Stimulated activated CD8-positive, alpha-beta memory T cell treated with anti-CD3 and anti-CD28 coated beads, Interleukin-2, amount 100 ng/mL, for 48 hours (primary cell): ENCODE measurements at places on chromosomes 2 and 18.

DNA sequence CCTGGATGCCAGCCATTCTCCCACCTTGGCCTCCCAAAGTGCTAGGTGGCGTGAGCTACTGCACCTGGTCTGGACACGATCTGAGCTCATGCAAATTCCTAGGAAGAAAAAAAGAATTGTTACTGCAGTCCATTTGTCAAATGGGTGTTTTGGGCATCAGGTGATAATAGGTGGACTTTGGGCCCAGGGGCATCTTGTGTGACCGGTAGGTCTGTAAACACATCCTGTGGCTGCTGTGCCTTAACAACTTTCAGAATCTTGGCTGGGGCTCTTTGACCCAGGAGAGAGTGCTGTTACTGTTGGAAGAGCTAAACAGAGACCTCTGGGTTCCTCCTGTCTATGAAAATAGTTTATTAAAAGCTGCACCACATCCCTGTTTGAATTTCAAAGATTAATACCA is 34.9 kb upstream of the TFCP2L1 start:
- DNase-seq, result no peak

DNA sequence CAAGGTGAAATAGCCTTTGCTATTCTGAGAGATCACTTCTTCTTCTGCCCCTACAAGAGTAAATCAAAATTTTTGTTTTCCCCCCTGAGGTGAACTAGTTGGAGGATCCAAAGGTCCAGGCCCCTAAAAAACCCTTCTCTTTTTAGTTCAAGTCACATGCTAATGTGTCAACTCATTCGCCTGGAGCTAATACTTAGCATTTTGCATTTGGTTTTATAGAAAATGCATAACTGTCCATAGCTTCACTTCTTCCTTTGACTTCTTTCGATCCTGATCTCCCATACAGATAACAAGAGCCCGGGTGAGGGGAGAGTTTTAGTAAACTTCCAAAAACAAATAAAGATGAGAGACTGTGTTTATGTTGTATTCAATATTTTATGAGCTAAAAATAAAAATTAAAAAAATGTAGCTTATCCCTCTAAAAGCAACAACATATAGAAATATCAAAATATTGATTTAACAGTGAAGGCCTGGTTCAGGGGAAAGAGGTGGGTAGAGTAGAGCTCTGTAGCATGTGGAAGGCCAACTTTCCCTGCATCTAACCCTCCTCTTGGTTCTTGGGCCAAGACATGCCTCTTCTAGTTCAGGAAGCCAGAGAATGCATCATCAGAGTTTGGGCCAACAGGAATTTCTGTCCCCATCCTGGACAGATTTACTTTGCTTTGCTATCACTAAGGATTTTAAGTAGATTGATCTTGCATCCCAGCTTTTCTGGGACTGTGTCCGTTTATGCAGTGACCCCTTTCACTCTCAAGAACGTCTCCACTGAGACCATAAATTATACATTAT is 333.8 kb downstream of the ALK start:
- no peak for DNase-seq

GRCh38 chr2:200165687-200166086 is 140.8 kb upstream of the SPATS2L start:
- no peak for DNase-seq

DNA sequence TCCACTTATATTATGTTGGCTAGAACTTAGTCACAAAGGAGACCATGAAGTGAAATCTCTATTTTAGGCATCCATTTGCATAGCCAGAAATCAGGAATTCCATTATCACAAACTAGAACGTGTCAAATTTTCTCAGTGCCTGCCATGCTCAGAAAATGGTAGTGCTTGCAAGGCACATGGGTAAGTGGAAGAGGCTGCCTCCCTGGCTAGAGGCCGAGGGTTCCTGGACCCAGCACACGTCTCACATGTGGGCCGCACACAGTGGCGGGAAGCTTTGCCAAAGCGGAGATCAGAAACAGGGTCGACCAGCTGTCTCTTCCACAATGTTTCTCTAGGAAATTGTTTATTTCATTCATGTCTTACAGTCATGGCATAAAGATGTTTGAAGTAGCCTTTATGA is 42.3 kb downstream of the TRAF3IP1 start:
- DNase-seq, result no peak

DNA sequence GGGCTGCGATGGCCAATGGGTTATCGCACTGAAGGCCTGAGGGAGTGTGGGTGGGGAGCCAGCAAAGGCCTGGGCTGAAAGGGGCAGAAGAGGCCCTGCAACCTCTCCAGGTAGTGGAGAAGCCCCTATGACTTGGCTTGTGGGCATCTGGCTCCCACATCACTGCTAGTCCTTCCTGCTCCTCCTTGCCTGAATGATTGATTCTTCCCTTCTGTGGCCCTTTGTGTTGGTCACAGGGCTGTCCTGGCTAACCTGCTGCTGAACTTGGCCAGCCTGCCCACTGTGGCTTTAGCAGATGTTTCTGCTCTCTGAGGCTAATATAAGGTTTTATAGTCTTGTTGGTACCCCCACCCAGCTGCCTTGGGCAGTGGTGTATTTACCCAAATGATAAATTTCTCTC is 136.2 kb upstream of the ALPP start:
- DNase-seq, result no peak

GRCh38 chr2:60355849-60356261 is 197.6 kb downstream of the BCL11A start:
- no peak for DNase-seq

GRCh38 chr18:8140841-8141501 is 468.3 kb upstream of the RAB12 start:
- DNase-seq, result no peak
